ENCODE measurements at places on chromosomes 13 and 19. TPM values are rescaled to one million over a fixed set of nuclear protein-coding genes. Genes with fewer than 3 reads are reported as not detected.

PLIN5 gene
- total RNA-seq, result 3.5 TPM

CGB1 gene
- not detected for total RNA-seq

PRDX2 gene
- 486 TPM for total RNA-seq

RASIP1 gene
- 14.8 TPM for total RNA-seq

ISOC2 gene
- total RNA-seq, result 85.2 TPM

METTL21C gene
- total RNA-seq, result not detected

CRLF1 gene
- total RNA-seq, result 18.1 TPM

All from GM23338 (cell line).